Stimulated activated CD8-positive, alpha-beta memory T cell treated with anti-CD3 and anti-CD28 coated beads, Interleukin-15, amount 100 ng/mL, for 4 hours (primary cell): ENCODE measurements at places on chromosomes 4 and X.

DNA sequence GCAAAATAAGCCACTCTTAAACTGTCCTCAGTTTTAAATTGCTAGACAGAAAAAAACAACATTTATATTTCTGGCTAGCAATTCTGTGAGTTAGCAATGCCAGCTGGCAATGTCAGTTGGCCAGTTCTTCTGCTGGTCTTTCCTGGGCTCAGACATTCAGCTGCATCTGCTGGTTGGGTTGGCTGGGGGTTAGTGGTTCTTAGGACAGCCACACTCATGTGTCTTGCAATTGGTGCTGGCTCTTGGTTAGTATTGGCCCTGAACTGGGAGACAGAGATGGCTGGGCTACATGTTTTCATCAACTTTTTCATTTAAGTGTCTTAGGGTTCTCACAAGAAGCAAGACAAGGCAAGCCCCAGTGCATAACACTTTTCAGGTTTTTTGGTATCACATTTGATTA is 48.0 kb upstream of the PDLIM5 start:
- no peak for DNase-seq

GRCh38 chr4:100984901-100985300 is 362.4 kb downstream of the PPP3CA start:
- DNase-seq = no peak

- no peak for DNase-seq
Measured at GRCh38 chrX:10906866-10907265, 204.3 kb upstream of the HCCS start.

DNA sequence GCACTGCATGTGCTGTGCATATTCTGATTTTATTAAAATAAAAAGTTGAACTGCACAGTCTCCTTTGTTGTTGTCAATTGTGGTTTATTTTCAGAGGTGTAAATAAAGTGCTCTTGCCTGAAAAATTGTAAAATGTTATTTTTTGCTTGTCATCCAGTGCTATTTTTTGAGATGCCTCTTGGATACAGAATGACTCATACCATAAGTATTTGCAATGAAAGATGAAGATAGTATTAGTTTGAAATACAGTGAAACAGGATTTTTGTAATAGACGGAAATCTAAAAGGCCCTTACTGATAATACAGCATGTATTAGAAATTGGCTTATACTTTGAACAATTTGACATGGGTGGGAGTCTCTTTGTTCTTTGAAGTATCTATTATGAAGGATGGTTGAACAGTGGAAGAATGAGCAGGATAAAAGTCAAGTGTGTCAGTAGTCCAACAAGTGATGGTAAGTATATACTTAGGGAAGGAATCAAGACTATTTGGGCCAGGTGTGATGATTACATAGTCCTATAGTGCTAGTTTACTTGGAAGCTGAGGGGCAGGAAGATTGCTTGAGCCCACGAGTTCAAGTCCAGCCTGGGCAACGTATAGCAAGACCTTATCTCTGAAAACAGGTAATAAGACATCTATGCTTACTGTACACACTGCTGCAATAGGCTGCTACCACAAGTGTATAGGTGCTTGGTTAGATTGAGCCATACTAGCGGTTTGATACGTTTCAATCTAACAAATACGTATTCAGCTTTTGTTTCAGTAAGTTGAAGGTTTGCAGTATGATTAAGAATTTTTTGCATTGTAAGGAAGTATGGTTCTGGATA is 16.4 kb downstream of the DDX3X start:
- DNase-seq = no peak

- DNase-seq = no peak
Measured at GRCh38 chr4:51998837-51999236, 21.3 kb downstream of the LRRC66 start.

- DNase-seq = no peak
Measured at GRCh38 chrX:97850911-97851310, 967.2 kb downstream of the RPA4 start.

DNA sequence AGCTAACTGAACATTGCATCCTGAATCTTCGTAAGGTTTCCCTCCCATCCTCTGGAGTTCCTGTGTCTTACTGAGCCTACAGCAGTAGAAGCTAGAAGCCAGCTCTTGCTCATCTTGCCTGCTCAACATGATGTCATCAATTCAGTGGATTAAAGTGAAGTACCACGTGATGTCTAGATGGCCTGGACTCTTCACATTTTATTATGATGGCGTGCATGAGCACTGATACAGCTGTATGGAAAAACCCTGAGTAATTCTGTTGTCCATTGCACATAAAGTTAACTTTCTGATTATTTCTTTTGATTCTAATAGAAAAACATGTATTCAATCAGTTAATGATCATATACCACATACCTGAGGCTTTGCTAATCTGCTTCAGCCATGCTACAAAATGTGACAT is 2387.7 kb upstream of the TENM3 start:
- DNase-seq = no peak

- no peak for DNase-seq
Measured at GRCh38 chrX:150536455-150537116, 31.8 kb upstream of the MTM1 start.

- no peak for DNase-seq
Measured at GRCh38 chr4:84503495-84504437, 4.7 kb upstream of the NKX6-1 start.

- DNase-seq = no peak
Measured at GRCh38 chr4:100258675-100259074, 68.4 kb upstream of the DDIT4L start.

DNA sequence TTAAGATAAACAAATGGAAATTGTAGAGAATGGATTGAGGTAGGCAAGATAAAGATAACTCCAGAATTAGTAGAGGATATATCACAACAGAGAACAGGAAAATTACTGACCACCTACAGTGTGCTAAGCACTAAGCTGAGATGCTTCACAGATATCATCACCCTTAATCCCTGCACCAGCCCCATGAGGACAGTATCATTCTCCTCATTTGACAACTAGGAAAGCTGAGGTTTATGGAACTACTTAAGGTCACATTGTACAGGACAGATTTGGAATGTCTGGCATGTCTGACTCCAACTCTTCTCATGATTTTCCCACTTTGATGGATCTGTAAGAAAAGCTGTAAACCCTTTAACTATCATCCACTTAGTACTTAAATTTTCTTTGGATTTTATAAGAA is 95.5 kb downstream of the CASK start:
- no peak for DNase-seq

GRCh38 chr4:47462799-47463234 is 685 bp downstream of the COMMD8 start:
- no peak for DNase-seq

- DNase-seq = no peak
Measured at GRCh38 chr4:118752551-118752950, 67.4 kb downstream of the METTL14 start.

DNA sequence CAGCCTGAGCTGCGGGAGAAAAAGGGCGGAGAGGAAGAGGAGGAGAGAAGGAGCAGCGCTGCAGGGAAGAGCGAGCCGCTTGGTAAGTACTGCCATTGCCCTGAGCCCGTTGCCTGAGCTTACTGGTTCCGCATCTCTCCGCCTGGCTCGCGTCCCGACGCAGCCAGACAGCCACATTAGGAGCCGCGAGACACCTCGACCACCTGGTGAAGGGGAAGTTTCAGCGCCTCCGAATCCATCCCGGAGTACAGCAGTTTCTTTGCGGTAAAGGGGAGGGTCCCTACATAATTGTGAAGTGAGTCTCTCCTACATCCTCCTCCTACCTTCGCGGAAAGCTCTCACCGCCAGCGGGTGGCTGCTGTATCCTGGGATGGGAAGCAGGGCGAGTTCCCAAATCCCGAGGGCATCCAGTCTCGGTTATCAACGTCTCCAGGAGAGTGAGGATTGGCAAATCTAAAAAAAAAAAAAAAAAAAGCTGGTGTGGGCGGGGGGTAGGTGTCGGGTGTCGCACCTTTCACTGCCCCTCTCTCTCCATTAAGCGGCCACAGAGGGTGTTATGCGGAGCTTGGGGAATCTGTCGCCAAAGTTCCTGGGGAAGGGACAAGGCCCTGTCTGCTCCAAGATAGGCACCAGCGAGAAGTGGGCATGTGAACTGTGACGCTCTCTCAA is 7.9 kb downstream of the TBX22 start:
- DNase-seq = no peak

GRCh38 chrX:47562615-47563243 is 1.7 kb downstream of the ARAF start:
- DNase-seq = no peak

- DNase-seq = no peak
Measured at GRCh38 chr4:34309383-34309906, 1934.9 kb downstream of the ARAP2 start.

- DNase-seq = no peak
Measured at GRCh38 chr4:6988016-6988715, 55.0 kb upstream of the TADA2B start.

DNA sequence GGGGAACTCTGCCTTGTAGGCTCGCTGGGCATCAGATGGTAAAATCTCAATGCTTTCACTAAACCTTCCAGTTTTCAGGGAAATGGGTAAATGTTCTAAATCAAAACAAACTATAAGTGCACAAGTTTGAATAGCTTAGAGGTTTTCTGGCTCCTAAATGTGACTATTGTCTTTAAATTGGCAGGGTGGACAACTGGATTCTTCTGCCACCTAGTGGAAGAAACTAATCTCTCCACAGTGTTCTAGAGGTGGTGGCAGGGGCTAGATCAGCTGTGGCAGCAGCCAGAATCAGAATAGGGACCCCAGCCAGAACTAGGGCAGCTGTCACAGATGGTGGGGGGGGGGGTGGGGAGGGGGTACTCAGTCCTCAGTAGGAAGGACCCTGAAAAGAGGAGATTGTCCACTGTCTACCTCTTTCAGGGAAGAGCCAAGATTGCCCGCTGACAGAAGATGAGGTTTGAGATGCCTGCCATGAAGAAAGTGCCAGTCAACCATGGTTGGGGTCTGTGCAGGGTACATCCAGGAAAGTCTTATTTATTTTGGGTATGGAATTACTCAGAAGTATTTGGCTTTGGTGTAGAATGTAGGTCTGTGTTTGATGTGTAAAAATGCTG is 201.4 kb downstream of the CCNG2 start:
- no peak for DNase-seq

DNA sequence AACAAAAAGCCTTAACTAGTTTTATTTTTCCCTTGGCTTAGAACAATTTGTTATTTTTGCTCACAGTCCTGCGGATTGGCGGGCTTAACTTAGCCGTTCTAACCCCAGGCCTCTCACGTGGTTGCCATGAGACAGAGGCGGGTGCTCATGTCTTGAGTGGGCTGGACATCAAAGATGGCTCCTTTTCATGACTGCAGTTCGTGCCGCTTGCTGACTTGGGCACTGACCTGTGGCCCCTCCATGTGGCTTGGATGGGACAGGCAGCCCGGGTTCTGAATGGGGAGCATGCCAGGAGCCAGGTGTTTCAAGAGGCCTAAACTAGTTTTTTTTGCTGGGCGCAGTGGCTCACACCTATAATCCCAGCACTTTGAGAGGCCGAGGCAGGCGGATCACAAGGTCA is 40.7 kb downstream of the CDS1 start:
- DNase-seq = no peak
